Upper lobe of right lung (tissue), 1 donor: ENCODE measurements at places on chromosomes 3 and 15.

GRCh38 chr3:12117473-12117872, 41.2 kb downstream of the TIMP4 start:
- H3K27me3 ChIP-seq, result no peaks in the 10 kb centered on the region
- H3K4me1 ChIP-seq, result no peaks in the 10 kb centered on the region
- no peaks in the 10 kb centered on the region for H3K36me3 ChIP-seq
- H3K27ac ChIP-seq, result no peak overlapping the region
- no peak for DNase-seq
- no peak overlapping the region for H3K4me3 ChIP-seq

DNA sequence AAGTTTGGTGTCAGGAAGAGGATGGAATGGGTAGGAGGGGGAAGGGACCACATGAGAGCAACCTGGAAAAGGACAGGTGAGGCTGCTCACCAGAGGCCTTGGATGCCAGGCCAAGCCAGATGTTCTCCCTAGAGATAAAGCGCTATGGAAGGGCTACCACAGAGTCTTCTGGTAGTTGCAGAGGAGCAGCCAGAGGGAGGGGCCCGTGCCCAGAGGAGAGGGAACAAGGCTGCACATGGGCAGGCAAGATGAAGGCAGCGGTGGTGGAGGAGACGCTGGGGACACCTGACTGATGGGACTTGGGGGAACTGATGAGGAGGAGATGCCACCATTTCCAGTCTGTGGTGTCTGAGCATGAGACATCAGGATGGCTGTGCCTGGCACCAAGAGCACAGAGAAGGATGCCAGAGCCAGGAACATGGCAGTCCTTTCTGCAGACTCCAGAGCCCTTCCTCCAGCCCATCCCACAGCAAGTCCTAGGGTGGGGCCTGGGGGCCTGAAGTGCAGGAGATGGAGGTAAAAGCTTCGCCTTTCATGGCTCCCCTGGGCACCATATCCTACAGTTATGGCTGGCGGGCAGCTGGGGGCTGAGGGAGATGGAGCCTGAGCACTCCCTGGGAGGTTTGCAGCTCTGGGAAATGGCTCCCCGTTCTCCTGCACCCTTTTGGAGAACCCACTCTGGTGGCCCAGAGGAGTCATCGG, 103.0 kb downstream of the ETFA start:
- no peak overlapping the region for H3K27ac ChIP-seq
- no peaks in the 10 kb centered on the region for H3K27me3 ChIP-seq
- no peak overlapping the region for H3K4me3 ChIP-seq
- DNase-seq, result no peak
- no peaks in the 10 kb centered on the region for H3K4me1 ChIP-seq
- peaks cover 18% of the 10 kb centered on the region for H3K36me3 ChIP-seq

- H3K4me1 ChIP-seq, result peaks cover 39% of the 10 kb centered on the region
- no peak overlapping the region for H3K4me3 ChIP-seq
- no peaks in the 10 kb centered on the region for H3K27me3 ChIP-seq
- H3K36me3 ChIP-seq, result no peaks in the 10 kb centered on the region
Observed at GRCh38 chr15:77507143-77507897, 86.6 kb downstream of the HMG20A start.

GRCh38 chr3:21839592-21839991, 88.6 kb upstream of the ZNF385D start:
- H3K27ac ChIP-seq, result no peak overlapping the region
- no peaks in the 10 kb centered on the region for H3K36me3 ChIP-seq

- H3K36me3 ChIP-seq, result no peaks in the 10 kb centered on the region
- no peak overlapping the region for H3K27ac ChIP-seq
- no peak for DNase-seq
- no peak overlapping the region for H3K4me3 ChIP-seq
Observed at GRCh38 chr15:60844010-60844409, 365.1 kb upstream of the ICE2 start.

DNA sequence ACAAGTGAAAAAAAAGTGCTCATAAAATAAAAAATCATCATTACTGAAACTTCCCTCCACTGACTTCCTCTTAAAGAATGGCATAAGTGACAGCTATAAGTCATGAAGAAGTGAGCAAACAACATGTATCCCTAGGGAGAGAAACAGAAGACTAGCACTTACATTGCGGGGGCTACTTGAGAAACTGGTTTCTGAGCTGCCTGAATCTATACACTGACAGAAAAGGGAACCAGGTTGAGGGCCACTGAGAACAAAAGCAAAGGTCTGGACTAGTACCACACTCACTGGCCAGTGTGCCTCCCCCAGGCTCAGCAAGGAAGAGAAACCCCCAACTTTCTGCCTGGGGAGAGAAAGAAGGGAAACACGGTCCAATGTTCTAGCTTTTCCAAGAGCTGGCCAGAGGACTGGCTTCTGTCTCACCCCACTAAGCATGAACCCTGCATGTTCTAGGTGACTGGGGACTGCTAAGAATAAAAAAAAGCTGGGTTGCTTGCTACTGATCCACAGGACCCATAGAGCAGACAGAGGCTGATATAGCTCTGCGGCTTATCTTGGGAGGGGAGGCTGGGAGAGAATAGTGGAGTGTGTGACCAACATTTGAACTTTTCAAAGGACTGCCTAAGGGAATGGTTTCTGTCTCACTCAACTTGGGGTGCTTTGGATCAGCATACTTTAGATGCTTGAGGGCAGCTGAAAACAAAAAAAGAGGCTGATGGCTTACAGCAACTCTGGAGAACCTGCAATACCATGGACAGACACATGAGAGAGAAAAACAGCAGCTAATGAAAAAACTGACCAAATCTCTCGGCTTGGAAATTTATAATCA, 8.1 kb downstream of the RAD18 start:
- no peak overlapping the region for H3K4me3 ChIP-seq
- no peaks in the 10 kb centered on the region for H3K36me3 ChIP-seq
- H3K27me3 ChIP-seq, result no peaks in the 10 kb centered on the region
- H3K27ac ChIP-seq, result no peak overlapping the region

- DNase-seq, result no peak
- H3K36me3 ChIP-seq, result no peaks in the 10 kb centered on the region
- no peak overlapping the region for H3K4me3 ChIP-seq
- H3K27ac ChIP-seq, result peak overlapping the region; percentile 6
- no peaks in the 10 kb centered on the region for H3K27me3 ChIP-seq
- peaks cover 19% of the 10 kb centered on the region for H3K4me1 ChIP-seq
Observed at GRCh38 chr3:14852058-14852594, 33.4 kb downstream of the FGD5 start.

DNA sequence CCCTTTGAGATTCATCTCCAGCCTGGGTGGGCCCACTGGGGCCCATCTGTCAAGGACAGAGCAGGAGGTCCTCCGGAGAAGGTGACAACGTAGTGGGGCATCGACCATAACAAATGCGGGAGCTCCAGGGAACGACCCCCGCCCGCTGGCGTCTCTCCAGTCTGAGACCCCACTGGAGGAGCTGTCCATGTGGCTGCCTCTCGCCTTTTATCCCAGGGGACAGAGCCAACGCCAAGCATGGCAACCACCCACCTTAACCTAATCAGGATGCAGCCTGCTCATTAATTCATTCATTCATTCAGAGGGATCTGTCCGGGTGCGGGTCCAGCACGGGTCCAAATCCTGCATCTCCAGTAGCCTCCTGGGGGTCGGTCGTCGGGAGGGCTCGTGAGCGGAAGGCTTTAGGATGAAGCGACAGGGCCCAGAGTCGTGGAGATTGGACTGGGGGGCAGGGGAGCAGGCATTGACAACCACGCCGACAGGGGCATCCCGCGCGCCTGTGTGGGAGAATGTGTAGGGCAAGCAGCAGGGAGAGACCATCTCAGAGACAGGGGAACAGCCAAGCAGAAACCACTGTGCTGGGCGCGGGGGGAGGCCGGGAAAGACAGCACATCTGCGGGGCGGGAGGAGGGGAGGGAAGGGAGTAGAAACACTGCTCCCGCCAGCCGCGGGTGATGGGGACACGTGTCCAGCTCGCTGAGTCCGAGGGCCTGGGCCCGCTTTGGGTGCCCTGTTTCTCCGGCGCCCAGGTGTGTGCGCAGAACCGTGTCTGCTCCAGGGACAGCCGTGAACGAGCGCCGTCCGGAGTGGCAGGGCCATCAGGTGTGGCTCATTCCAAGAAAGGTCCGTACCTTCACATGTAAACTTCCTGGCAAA, 1.9 kb downstream of the PIGZ start:
- no peak for DNase-seq
- H3K27ac ChIP-seq, result no peak overlapping the region
- H3K36me3 ChIP-seq, result no peaks in the 10 kb centered on the region

GRCh38 chr15:55221090-55222011, 24.6 kb upstream of the RSL24D1 start:
- H3K4me3 ChIP-seq, result no peak overlapping the region
- no peak for DNase-seq
- peak overlapping the region; percentile 87 for H3K27ac ChIP-seq
- H3K27me3 ChIP-seq, result no peaks in the 10 kb centered on the region

GRCh38 chr15:39487458-39487735, 93.5 kb upstream of the THBS1 start:
- H3K27ac ChIP-seq, result no peak overlapping the region
- no peak overlapping the region for H3K4me3 ChIP-seq
- DNase-seq, result no peak
- no peaks in the 10 kb centered on the region for H3K36me3 ChIP-seq

DNA sequence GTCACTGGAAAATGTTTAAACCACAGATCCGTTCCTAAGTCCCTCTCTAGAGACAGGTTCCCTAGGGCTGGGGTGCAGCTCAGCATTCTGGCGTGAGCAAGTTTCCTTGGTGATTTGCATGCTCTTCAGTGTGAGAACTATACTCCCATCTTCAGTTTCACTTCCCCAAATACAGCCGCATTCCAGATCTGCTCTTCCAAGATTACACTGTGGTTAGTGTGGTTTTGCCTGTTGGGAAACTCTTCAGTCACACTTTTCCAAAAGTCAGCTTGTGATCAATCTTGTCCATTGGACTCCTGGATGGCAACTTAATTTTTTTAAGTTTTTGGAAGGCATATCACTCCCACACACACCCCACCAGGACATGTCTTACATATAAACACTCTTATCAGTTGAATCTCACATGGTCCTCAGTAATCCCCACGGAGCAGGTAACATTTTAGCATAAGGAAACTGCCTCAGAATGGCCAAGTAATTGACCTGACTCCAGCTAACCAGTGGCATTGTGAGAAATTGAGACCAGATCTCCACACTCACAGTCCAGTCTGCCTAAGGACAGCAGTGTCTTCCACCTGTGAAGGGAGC, 33.5 kb upstream of the PTPN23 start:
- peaks cover 5% of the 10 kb centered on the region for H3K4me1 ChIP-seq
- H3K27ac ChIP-seq, result no peak overlapping the region
- H3K36me3 ChIP-seq, result peaks cover 33% of the 10 kb centered on the region
- no peaks in the 10 kb centered on the region for H3K27me3 ChIP-seq
- H3K4me3 ChIP-seq, result no peak overlapping the region

DNA sequence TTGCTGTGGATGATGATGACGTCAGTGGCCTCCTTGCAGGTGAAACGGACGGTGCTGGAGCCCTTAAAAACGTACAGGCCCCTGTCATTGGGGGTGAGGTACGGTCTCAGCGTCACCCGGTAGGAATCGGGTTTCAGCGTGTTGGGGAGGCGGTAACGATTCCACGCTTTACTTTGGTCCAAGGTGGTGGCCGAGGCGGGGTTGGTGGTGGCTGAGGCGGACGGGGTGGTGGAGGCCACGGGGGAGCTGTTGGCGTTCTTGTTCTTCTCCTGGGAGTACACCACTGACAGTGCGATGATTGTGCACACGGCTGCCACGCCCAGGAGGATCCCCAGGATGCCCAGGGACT, 8.5 kb downstream of the ANPEP start:
- H3K4me1 ChIP-seq, result no peaks in the 10 kb centered on the region
- no peak overlapping the region for H3K27ac ChIP-seq
- peaks cover 7% of the 10 kb centered on the region for H3K36me3 ChIP-seq
- no peak overlapping the region for H3K4me3 ChIP-seq
- no peak for DNase-seq
- no peaks in the 10 kb centered on the region for H3K27me3 ChIP-seq

DNA sequence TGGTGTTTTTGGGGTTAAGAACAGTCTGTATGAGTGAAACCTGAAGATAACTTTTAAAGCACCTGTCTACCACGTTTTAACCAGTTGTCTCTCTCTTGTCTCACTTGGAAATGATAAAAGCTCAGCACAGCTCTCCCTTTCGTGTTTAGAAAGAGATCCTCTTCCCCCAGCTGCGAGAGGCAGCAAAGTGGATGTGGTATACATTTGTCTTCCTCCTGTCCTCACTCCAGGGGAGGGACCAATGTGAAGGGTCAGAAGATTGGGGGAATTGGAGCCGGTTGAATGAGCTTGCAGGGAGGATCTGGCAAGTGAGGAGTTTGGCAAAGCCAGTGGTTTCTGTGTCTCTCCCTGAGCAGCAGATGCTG, 14.6 kb downstream of the SMAD6 start:
- H3K36me3 ChIP-seq, result peaks cover 15% of the 10 kb centered on the region
- peaks cover 56% of the 10 kb centered on the region for H3K4me1 ChIP-seq
- no peak overlapping the region for H3K4me3 ChIP-seq
- H3K27me3 ChIP-seq, result no peaks in the 10 kb centered on the region
- DNase-seq, result no peak
- peak overlapping the region; percentile 17 for H3K27ac ChIP-seq

GRCh38 chr15:33955945-33956344, 12.4 kb upstream of the CHRM5 start:
- DNase-seq, result no peak
- no peaks in the 10 kb centered on the region for H3K4me1 ChIP-seq
- no peak overlapping the region for H3K27ac ChIP-seq
- no peaks in the 10 kb centered on the region for H3K36me3 ChIP-seq
- no peak overlapping the region for H3K4me3 ChIP-seq

DNA sequence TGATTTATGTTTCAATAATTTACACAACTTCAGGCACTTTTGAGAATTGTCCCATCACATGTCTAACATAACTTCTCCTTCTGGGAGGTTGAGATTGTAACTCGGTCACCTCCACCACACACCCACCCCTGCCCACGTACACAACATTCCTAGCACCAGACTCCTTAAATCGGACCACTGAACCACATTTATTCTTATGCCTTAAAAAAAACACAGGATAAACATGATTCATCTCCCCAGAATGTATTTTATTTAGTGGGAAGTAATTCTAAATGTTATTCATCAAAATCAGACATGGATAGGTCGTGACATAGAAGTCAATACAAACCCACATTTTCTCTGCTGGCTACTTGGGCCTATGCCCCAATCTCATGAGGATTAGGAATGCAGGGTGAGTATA, 3.0 kb downstream of the SNTN start:
- H3K4me1 ChIP-seq, result no peaks in the 10 kb centered on the region
- H3K27ac ChIP-seq, result no peak overlapping the region
- no peaks in the 10 kb centered on the region for H3K27me3 ChIP-seq
- H3K4me3 ChIP-seq, result no peak overlapping the region
- H3K36me3 ChIP-seq, result no peaks in the 10 kb centered on the region

DNA sequence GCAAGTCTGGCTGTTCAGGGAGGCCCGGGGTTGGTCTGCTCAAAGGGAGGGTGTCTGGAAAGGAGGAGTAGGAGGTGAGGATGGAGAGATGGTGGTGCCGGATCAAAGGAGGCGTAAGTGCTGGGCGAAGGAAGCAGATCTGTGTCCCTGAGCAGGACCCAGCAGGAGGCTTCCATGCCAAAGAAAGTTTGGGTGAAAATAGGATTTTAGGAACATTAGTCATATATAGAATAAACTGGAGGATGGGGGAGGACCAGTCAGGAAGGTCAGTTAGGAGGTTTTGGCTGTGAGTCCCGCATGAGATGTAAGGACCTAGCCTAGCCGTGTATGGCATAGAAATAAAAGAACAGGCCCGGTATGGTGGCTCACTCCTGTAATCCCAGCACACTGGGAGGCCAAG, 28.6 kb upstream of the VPS8 start:
- H3K27me3 ChIP-seq, result peaks cover 11% of the 10 kb centered on the region
- peaks cover 14% of the 10 kb centered on the region for H3K4me1 ChIP-seq
- DNase-seq, result peak; percentile 7
- H3K4me3 ChIP-seq, result no peak overlapping the region
- no peak overlapping the region for H3K27ac ChIP-seq
